ELR (cell line): ENCODE measurements at places on chromosomes 3 and 15.

GRCh38 chr3:42725454-42725853 lies 22.9 kb upstream of the HHATL start:
- DNase-seq = no peak

GRCh38 chr3:172692751-172693338 lies 18.0 kb downstream of the NCEH1 start:
- DNase-seq = no peak

DNA sequence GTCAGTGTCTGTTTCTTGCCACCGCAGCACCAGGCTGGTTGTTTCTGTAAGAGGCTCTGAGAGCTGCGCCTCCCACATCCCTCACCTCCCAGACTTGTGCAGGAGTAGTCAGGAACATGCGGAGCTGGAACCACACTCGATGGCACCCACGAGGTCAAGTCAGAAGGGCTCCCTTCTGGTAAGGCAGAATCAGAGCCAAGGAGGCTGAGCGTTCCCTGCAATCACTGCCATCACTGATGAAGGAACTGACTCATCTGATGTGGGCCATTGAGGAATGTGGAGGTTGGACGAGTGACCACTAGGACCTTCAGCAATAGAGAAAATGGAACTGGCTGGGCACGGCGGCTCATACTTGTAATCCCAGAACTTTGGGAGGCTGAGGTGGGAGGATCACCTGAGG lies 35.7 kb upstream of the BLM start:
- peak; percentile 94 for DNase-seq

- no peak for DNase-seq
Observed at GRCh38 chr15:93865586-93865985, 365.8 kb upstream of the MCTP2 start.

DNA sequence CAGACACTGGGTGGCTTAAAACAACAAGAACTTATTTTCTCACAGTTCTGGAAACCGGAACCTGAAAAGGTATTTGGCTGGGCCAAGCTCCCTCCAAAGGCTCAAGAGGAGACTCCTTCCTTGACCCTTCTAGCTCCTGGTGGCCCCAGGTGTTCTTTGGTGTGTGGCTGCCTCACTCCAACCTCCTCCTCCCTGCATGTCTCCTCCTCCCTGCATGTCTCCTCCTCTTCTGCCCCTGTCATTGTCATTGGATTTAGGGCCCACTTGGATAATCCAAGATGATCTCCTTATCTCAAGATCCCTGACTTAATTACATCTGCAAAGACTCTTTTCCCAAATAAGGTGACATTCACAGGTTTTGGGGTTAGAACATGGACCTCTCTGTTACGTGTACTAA lies 69.8 kb upstream of the MFGE8 start:
- no peak for DNase-seq

DNA sequence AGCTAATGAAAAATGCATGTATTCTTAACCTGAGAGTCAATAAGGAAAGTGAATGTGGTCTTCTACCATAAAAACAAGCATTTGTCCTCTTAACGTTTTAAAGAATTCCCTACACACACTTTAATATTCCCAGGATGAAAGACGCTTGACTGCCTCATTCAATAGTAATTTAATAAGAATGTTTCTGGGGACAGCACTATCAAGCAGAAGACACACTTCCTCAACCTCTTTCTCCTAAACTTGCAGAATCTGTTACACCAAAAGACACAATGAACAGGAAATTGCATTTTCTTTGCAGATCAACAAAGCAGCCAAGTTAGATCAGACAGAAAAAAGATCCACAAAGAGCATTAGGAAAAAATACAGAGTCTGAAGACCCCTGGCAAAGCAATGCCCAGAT lies 97.7 kb downstream of the PLCH1 start:
- DNase-seq = no peak

DNA sequence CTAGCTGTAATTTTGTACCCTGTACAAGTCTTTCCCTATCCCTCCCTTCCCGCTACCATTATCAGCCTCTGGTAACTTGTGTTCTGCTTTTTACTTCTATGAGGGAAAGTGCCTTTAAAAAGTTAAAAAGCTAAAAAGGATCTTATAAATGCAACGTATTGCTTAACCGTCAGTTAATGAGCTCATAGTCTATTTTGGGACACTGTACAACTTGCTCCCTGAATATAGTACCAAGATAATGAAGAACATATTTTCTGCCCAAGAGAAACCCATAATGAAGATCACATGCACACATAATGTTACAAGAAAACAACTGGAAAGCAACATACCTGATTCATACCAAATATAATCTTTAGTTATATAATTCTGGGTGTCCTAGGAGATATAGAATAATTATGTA lies 22.6 kb downstream of the ZIC1 start:
- no peak for DNase-seq

DNA sequence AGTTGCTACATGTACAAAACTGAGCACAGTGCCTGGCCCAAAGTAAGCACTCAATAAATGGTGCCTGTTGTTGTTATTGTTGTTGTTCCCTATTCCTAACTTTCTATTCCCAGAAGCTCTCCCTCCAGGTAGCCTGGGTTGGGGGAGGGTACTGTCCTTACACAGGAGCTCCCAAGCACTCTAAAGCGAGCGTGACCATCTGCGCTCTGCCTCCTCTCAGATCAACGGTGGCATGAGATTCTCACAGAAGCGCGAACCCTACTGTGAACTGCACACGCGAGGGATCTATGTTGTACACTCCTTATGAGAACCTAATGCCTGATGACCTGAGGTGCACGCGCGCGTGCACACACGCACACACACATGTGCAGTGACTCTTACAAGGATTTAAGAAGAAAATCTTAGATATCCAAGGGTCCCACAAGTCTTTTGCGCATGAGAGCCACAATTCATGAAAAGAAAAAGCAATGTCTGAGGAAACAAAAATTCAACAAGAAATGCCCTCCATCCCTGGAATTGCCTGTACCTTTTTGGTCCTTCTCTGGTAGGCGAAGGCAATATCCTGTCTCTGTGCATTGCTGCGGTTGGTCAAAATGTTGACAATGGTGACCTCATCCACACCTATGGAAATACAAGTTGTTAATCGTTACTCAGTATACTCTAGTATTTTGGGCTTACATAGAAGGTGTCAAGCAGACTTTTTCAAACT lies 33.7 kb downstream of the ANXA2 start:
- no peak for DNase-seq

- DNase-seq = no peak
Observed at GRCh38 chr3:61808526-61808925, 247.2 kb downstream of the PTPRG start.

DNA sequence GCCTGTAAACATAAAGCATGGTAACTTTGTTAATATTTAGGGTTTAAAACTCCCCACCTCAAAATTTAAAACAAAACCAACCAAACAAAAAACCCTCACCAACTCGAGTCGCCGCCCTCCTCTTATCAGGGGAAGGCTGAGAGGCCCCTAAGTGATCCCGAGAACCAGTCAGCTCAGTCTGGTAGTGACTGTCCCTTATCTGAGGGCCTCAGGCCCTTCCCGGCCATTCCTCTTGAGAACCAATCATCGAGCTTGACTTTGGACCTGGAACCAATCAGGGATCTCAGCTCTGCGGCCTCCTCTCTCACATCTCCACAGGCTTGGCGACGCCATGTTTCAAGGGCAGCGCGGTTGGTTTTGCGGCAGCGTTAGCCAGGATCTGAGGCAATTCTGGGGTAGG lies at the start of gene TERB2:
Gene TERB2 (plus strand): TSS at position 300 of the 400 bp plus-strand sequence. CDS start 32 bp downstream, at position 332.
- no peak for DNase-seq

GRCh38 chr3:37130984-37131859 lies 43.2 kb downstream of the LRRFIP2 start:
- no peak for DNase-seq

DNA sequence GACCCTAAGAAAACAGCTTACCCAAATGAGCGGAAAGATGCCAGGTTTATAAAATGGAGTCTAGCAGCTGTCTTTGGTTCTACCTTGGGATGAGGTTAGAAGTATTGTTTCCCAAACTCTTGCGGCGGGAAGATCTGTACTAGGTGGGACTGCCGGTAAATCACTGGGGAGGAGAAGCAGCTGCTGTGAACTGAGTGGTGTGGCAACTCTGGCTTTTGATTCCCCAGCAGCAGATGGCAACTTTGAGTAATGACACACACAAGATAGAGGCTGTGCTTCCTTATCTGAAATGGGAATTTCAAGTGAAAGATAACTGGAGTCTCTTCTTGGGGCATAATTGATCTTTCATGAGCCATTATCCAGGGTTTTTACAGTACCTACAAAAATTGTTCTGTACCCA lies 184.9 kb downstream of the ATG7 start:
- no peak for DNase-seq

DNA sequence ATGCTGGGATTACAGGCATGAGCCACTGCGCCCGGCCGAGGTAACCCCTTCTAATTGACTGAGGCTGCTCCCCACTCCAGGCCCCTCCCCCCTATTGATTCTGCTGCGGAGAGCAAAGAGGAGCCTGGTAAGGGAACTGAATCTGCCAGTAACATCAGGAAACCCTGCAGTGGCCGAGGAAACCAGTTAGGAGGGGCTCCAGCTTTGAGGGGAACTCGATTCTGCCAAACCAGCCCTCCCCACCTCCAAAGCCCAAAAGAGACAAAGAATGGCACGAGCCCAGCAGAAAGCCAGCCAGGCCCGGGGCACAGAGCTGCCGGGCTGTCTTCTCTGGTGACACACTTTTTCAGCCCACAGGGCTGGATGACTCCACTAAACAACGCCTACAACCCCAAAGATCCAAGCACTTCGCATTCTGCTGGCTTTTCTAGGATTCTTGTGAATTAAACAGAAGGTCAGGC lies 15.0 kb upstream of the ACAD9 start:
- no peak for DNase-seq

GRCh38 chr3:64650715-64651114 lies 37.1 kb downstream of the ADAMTS9 start:
- no peak for DNase-seq

DNA sequence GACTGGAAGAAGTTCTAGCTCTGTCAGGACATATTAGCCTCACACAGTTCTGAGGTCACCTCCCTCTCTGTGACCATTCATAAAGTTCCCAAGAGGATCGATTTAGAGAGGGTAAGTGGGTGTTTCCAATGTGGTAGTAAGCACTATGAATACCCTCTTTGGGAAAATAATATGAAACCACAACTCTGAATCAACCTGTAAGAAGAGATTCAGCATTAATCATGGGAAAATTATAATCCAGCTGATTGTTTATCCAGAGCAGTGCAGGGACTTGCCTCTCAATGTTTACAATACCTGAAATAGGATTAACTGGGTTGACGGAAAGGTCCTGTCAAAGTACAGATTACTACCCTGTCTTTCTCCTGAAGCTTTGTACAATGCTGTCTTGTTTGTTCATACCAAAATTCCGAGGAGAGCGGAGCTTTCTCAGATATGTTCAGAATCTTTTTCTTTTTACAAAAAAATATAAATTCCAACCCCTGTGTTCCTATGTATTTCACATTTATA lies 302.9 kb upstream of the DPPA4 start:
- DNase-seq = peak; percentile 36

DNA sequence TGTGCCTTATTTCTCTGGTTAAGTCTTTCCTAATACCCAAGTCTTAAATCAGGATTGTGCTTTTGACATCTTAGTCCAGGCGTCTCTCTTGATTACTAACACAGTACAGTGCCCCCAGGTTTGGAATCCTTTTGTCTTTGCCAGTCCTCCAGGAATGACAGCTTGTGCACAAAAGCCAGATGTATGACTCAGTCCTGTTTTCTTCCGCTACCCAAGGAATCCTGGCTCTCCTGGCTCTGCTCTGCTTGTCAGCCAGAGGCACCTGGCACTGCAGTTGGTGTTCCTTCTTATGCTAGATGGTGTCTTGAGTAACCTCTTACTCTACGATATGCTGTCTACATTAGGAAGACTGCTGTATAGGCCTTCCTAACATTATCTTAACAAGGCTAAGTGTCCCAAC lies 728.2 kb upstream of the NECTIN3 start:
- peak; percentile 77 for DNase-seq

- no peak for DNase-seq
Observed at GRCh38 chr3:21751886-21752285, 876 bp upstream of the ZNF385D start.

DNA sequence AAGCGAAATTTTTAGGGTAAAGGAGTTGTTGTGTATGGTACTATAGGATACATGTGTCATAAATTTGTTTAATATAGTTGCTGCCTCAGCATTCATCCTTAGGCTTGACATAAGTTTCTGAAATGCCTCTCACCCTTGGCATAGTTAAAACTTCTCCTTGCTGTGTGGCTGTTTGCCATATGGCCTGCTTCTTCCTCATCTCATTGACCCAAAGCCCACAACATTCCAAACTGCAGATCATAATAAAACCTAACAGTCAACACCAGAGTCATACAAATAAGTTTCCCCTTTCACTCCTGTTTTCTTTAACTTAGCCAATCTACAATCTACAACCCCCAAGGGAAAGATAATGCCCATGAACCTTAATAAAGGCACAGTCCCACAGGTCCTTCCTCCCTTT lies 136.6 kb downstream of the TMCC1 start:
- no peak for DNase-seq

- DNase-seq = no peak
Observed at GRCh38 chr15:66778716-66779115, 76.7 kb downstream of the SMAD6 start.

- peak; percentile 48 for DNase-seq
Observed at GRCh38 chr15:67199881-67200763, 54.3 kb downstream of the AAGAB start.

- no peak for DNase-seq
Observed at GRCh38 chr3:105559856-105560255, 193.1 kb downstream of the ALCAM start.

DNA sequence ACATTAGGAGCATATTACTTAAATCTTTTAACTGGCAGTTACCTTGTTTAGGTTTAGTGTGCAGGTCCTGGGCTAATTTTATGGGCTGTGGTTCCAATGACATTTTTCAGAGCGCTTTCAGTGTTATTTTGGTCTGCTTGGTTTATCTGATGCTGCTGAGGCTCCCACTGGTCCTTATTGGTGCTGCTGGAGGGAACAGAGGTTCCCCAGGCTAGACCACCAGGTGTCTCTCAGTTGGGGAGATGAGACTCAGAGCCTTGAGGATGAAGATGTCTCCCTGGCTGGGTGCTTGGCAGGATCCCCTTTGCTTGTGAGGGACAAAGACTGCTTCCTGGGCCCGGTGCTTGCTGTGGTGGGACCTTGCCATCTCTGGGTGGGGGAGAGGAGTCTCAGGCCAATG lies 28.3 kb upstream of the TASOR start:
- no peak for DNase-seq

GRCh38 chr15:91249591-91249990 lies 149.5 kb downstream of the SV2B start:
- DNase-seq = no peak

- DNase-seq = peak; percentile 89
Observed at GRCh38 chr3:141441381-141442364, 45.2 kb upstream of the RASA2 start.

- no peak for DNase-seq
Observed at GRCh38 chr3:121063628-121064027, 155.6 kb downstream of the STXBP5L start.
